Esophagus muscularis mucosa (tissue), 4 donors: ENCODE measurements at places on chromosomes 5 and 9. TPM values are rescaled to one million over a fixed set of nuclear protein-coding genes. Genes with fewer than 3 reads are reported as not detected.

The LHX3 gene
- not detected for total RNA-seq

The SDHA gene
- 86.0 TPM for total RNA-seq

The PTGES gene
- total RNA-seq = 4.5 TPM

The CRB2 gene
- not detected for total RNA-seq

The PRR16 gene
- total RNA-seq = 4.6 TPM

DNA sequence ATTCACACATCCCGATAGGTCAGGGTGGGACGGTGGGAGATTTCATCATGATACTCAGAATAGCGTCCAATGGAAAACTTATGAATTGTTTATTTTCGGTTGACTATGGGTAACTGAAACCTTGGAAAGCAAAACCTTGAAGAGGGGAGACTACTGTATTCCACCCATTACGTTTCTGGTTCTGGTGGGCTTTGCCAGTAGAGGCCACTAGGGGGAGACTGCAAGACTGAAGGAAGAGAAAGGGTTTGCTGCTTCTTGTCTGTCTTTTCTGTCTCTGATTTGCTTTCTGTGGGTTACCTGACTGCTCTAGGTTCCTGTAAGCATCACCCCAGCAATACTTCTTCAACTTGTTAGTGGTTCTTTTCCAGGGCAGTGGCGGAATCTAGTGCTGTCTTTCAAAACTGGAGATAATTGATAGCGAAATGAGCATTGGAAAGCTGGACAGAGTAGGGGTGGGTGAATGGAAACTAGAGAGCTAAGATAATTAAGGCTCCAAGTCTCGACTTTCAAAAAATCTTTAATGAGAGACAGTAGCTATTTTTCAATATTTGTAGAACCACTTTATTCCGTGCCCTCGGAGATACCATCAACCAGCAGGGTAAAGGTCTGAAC, 27.0 kb downstream of the GRIN3A start:
- H3K36me3 ChIP-seq = no peaks in the 10 kb centered on the region
- DNase-seq = no peak
- H3K4me1 ChIP-seq = no peaks in the 10 kb centered on the region
- H3K27me3 ChIP-seq = no peaks in the 10 kb centered on the region

GRCh38 chr9:4061717-4062116, 238.2 kb downstream of the GLIS3 start:
- peak; percentile 55 for DNase-seq
- H3K4me3 ChIP-seq = no peak overlapping the region
- no peak overlapping the region for H3K27ac ChIP-seq

DNA sequence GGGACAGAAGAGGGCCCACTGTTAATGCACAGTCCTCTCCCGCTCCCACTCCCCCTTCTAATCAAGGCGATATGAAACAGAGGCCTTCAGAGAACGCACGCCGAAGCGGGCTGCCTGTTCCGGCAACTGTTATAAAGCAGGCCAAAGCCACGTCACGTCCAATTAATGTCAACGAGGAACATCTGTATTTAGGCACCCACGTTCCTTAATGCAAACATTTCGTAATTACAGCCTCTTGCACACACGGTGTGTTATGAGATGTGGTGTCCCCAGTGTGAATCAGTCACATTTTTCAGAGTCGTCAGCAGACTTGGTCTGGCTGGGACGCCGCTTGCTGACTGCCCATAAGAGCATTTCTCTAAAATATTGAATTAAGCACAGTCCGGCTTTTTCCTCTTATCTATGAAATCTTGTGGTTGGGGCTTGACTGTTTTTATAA, 339.0 kb downstream of the NSG2 start:
- no peak overlapping the region for H3K4me3 ChIP-seq
- H3K4me1 ChIP-seq = no peaks in the 10 kb centered on the region
- H3K27ac ChIP-seq = no peak overlapping the region
- no peak for DNase-seq
- no peaks in the 10 kb centered on the region for H3K36me3 ChIP-seq

DNA sequence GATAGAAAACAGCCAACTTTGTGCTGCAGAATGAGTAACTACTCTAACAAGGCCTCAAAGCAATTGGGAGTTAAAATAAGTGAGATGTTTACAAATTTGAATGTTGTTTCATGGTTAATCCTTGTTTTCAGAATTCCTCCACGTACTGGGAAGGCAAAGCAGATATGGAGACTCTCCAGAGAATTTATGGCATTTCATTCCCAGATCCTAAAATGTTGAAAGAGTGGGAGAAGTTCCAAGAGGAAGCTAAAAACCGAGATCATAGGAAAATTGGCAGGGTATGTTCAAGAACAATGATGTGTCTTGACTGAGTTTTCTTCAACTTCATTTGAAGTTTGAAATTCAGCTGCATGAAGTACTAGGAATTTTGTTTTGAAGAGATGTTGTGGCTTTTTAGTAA, 16.4 kb downstream of the TARS1 start:
- no peak overlapping the region for H3K4me3 ChIP-seq
- no peak overlapping the region for H3K27ac ChIP-seq
- H3K27me3 ChIP-seq = no peaks in the 10 kb centered on the region
- no peak for DNase-seq

DNA sequence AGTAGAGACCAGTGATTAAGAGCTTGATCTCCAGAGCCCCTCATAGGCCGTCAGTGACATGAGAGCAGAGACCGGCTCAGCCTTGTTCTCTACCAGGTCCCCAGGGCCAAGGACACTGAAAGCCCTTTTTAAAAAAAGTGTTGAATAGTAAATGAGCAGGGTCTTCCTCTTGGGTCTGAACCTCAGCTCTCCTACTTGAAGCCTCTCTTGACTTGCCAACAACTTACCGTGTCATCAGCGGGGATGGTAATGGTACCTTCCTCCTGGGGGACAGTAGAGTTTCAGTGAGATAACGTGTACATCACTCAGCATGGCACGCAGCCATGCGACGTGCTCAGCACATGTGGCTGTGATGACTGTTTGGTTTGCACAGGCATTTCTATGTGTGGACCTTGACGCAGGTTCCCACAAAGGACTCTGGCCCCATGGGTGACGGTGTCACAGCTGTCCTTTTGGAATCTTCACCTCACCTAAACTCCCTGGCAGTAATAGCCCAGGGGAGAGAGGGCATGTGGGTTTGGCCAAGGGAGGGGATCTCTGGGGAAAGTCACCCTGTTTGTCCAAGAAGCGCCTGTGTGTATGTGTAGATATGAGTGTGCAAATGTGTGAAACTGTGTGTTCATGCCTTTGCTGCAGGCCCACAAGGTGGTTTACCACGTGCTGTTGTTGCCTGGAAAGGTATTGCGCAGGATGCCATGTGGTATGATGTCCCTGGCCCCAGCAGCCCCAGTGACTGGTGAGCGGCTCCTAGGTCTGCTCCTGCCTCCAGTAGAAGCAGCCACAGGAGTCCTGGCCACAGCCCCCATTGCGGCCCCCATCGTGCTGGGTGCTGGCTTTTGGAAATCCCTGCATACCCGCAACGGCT, 18.7 kb downstream of the ERGIC1 start:
- H3K27ac ChIP-seq = peak overlapping the region; percentile 57
- no peak overlapping the region for H3K4me3 ChIP-seq
- no peaks in the 10 kb centered on the region for H3K27me3 ChIP-seq
- H3K36me3 ChIP-seq = peaks cover 3% of the 10 kb centered on the region
- no peak for DNase-seq

DNA sequence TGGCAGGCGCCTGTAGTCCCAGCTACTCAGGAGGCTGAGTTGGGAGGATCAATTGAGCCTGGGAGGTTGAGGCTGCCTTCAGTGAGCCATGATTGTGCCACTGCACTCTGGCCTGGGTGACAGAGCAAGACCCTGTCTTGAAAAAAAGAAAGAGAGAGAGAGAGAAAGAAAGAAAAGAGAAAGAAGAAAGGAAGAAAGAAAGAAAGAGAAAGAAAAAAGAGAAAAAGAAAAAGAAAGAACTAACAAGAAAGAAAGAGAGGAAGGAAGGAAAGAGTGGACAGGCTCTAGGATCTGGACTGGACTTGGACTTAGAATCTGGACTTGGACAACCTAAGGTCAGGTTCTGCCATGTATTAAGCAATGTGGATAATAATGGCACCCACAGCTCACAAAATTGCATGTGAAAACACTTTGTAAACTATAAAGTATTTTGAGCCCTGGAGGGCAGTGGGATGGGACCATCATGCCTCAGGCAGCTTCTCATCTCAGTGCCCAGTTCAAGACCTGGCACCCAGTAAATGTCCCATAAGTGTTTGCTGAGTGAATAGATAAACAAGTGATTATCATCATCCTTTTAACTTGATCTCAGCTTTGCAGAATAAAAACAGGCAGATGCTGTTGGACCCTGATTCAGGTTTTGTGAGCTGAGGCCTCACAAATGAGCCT, 12.8 kb upstream of the PHF19 start:
- H3K4me3 ChIP-seq = no peak overlapping the region
- H3K27me3 ChIP-seq = no peaks in the 10 kb centered on the region
- peaks cover 8% of the 10 kb centered on the region for H3K4me1 ChIP-seq
- H3K27ac ChIP-seq = peak overlapping the region; percentile 68
- no peak for DNase-seq
- H3K36me3 ChIP-seq = no peaks in the 10 kb centered on the region

GRCh38 chr5:150320044-150320613, 17.4 kb upstream of the ARSI start:
- peak; percentile 95 for DNase-seq
- H3K4me3 ChIP-seq = no peak overlapping the region
- H3K27me3 ChIP-seq = no peaks in the 10 kb centered on the region
- H3K27ac ChIP-seq = peak overlapping the region; percentile 30

GRCh38 chr9:100379862-100380261, 27.1 kb upstream of the TEX10 start:
- no peaks in the 10 kb centered on the region for H3K4me1 ChIP-seq
- no peaks in the 10 kb centered on the region for H3K36me3 ChIP-seq
- H3K4me3 ChIP-seq = no peak overlapping the region
- no peaks in the 10 kb centered on the region for H3K27me3 ChIP-seq

DNA sequence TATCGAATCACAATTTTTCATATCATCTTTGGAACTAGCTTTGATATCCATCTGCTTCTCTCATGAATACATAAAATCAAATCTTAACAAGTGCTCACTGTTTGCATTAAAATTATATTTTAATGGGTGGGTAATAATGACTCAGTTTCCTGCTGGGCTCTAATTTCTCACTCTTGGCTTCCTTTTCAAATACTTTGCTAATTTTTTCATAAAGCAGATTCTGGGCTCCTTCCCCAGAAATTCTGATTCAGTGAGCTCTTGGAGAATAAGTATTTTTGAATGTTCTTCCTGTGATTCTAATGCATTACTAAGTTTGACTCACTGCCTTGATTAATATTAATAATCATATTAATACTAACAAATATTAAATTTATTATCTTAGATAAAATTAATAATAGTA, 48.9 kb downstream of the YIPF5 start:
- no peaks in the 10 kb centered on the region for H3K36me3 ChIP-seq
- H3K4me1 ChIP-seq = no peaks in the 10 kb centered on the region
- H3K27ac ChIP-seq = no peak overlapping the region
- no peak for DNase-seq
- no peaks in the 10 kb centered on the region for H3K27me3 ChIP-seq

GRCh38 chr5:37757980-37758582, 81.8 kb downstream of the GDNF start:
- no peak overlapping the region for H3K27ac ChIP-seq

- no peak overlapping the region for H3K4me3 ChIP-seq
- peaks cover under 1% of the 10 kb centered on the region for H3K4me1 ChIP-seq
- no peaks in the 10 kb centered on the region for H3K36me3 ChIP-seq
- no peak overlapping the region for H3K27ac ChIP-seq
- H3K27me3 ChIP-seq = no peaks in the 10 kb centered on the region
- DNase-seq = no peak
These were observed 656.3 kb upstream of the ZNF608 start for GRCh38 chr5:125402787-125403186.

- peaks cover 6% of the 10 kb centered on the region for H3K27me3 ChIP-seq
- peak; percentile 60 for DNase-seq
- H3K36me3 ChIP-seq = no peaks in the 10 kb centered on the region
- H3K27ac ChIP-seq = no peak overlapping the region
These were observed 142.8 kb upstream of the IRX2 start for GRCh38 chr5:2894316-2894715.

DNA sequence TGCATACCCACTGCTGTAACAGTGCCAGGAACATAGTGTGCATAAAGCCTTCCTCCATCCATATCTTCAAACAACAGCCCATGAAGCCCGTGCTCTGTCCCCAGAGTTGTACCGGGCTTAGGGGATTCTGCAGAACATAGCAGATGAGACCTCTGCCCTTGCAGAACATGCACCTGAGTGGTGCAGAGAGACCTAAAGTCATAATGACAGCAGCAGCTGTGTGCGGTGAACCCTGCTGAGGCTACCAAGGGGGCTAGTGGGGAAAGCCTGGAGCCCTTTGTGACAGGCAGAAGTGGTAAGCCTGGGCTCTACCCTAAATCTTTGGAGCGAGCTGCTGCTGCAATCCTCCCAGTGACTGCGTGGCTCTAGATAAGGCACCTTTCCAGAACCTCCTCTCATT, 32.2 kb upstream of the BRD3 start:
- no peak overlapping the region for H3K4me3 ChIP-seq
- H3K4me1 ChIP-seq = no peaks in the 10 kb centered on the region
- no peaks in the 10 kb centered on the region for H3K36me3 ChIP-seq
- peaks cover 9% of the 10 kb centered on the region for H3K27me3 ChIP-seq
- no peak overlapping the region for H3K27ac ChIP-seq

GRCh38 chr5:14948383-14948782, 76.8 kb upstream of the ANKH start:
- H3K36me3 ChIP-seq = no peaks in the 10 kb centered on the region
- DNase-seq = no peak

- H3K27ac ChIP-seq = peak overlapping the region; percentile 39
- H3K4me1 ChIP-seq = peaks cover 51% of the 10 kb centered on the region
- H3K36me3 ChIP-seq = no peaks in the 10 kb centered on the region
- H3K27me3 ChIP-seq = no peaks in the 10 kb centered on the region
These were observed 81.0 kb upstream of the SAP30L start for GRCh38 chr5:154364771-154365170.

- H3K36me3 ChIP-seq = no peaks in the 10 kb centered on the region
- DNase-seq = no peak
- H3K4me1 ChIP-seq = no peaks in the 10 kb centered on the region
- H3K4me3 ChIP-seq = no peak overlapping the region
- no peaks in the 10 kb centered on the region for H3K27me3 ChIP-seq
These were observed 519.9 kb downstream of the SEMA5A start for GRCh38 chr5:9025942-9026341.

DNA sequence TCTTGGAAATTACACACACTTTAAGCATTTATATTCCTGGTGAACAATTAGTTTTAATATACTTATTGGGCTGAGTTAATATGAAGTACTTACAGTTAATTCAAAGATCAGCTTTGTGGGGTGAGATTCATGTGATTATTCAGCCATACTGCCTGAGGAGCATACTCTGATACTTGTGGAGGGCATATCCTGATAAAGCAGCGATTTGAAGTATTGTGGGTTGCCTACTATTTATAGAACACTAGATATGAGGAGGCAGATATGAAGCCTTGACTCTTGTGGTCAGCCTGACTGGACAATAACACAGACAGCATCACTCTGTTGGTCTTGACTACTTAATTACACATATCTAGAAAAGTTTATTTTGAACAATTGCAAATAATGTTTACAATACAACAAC, 27.0 kb upstream of the AGGF1 start:
- H3K36me3 ChIP-seq = no peaks in the 10 kb centered on the region
- H3K27ac ChIP-seq = no peak overlapping the region
- no peaks in the 10 kb centered on the region for H3K4me1 ChIP-seq

GRCh38 chr9:5945112-5945511, 54.4 kb downstream of the MLANA start:
- no peak for DNase-seq
- peaks cover 8% of the 10 kb centered on the region for H3K4me1 ChIP-seq
- no peak overlapping the region for H3K4me3 ChIP-seq
- no peaks in the 10 kb centered on the region for H3K27me3 ChIP-seq
